Mucosa of descending colon (tissue), 3 donors: ENCODE measurements at places on chromosomes 4 and X. TPM values are rescaled to one million over a fixed set of nuclear protein-coding genes. Genes with fewer than 3 reads are reported as not detected.

- DNase-seq: no peak
Observed at GRCh38 chr4:186826846-186827533, 103.3 kb upstream of the FAT1 start.

The FANCB gene
- 1.3 TPM for total RNA-seq

The SERTM2 gene
- 0.66 TPM for total RNA-seq

GRCh38 chr4:57291911-57292310, 181.7 kb upstream of the IGFBP7 start:
- DNase-seq: no peak

The CSN1S1 gene
- not detected for total RNA-seq

- no peak for DNase-seq
Observed at GRCh38 chr4:187276736-187277408, 553.2 kb upstream of the FAT1 start.

DNA sequence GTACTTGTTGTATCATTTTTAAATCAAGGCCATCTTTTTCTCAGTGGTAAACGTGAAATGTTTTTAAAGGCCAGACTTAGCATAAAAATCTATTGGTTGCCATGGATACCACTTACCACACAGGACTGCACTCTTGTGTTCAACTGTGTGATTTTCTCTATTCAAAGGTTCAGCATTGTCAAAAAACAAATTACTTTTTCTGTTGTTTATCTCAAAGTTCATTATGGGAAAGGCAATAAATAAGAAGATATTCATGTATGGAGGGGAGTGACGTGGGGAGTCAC, 231.0 kb upstream of the GATB start:
- DNase-seq: no peak

DNA sequence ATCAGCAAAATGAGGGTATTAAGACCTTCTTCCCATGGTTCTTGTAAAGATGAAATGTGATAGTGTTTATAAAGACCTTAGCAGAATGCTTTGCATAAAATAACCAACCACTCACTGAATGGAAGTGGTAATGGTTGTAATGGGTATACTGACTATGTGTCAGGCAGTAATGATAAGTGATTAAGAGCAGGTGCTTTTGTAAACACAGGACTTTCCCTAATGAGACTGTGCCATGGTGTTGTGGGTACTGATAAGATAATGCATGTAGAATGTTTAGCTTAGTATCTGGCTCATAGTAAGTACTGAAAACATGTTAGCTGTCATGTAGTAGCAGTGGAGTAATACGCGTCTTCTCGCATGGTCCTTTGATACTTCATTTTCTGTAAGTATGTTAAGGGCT, 6.9 kb downstream of the LSM6 start:
- DNase-seq: no peak

GRCh38 chrX:40543661-40544328, 37.0 kb upstream of the ATP6AP2 start:
- DNase-seq: no peak

DNA sequence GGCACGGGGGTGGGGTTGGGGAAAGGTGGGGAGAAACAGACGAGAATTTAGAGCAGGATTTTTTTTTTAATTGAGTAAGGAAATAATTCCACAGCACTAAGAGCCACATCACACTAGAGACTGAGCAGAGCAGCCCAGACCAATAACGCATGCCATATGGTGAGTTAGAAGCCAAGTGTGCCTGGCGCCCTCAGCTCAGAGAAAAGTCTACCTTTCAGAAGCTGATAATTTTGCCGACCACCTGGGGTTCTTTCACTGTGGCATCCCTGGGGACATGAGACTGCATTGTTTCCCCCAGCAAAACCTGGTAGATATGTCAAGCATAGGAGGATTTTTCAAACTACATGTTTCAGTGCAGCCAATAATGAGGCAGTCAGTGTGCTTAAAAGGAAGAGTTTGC, 516.8 kb downstream of the SMARCA1 start:
- no peak for DNase-seq

DNA sequence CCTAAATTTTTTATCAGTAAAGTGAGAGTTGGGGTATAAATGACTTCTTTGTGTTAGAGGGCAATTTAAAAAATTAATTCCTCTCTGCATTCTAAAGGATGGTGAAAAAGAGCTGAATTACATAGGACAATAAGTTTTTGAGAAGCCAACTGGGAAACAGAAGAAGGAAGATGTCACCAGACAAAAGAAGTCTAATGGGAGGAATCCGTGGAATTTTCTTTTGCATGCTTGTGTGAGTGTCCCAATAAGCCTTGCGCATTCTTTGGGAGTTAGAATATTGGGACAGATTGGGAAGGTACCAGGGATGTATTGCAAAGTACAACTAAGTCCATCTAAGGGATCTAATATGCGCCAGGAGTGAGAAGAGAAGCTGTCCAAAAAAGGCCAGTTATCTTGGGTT, 35.1 kb upstream of the NR3C2 start:
- DNase-seq: no peak

DNA sequence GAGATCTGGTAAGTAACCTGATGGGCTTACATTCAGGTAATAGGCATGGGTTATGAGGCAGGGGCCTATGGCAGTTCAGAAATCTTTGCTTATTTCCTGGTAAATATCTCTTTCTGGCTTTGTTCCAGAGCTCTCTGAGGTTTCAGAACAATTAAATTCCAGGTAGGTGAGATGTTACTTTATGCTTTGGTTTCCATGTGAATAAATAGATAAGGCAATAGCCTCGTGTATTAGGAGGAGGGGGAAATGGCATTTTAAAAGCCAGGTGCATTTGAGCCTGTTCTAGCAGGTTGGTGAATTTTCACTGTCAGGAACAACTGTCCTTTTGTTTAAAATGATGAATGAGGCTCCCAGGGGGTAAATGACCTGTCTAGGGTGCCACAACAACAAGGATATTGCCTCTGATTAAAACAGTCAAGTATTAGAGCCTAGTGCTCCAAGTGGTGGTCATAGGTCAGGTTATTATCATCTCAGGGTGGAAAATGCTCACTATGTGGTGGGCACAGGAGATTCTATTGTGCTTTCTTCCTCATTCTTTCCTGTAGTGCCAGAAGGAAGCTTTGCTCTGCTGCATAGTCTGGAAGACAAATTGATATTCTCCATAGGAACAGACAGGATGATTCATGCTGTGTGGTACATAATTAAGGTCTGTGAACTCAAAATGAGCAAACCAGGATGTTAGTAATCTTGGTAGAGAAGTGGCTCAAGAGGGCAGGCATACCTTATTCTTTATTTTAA, 296.2 kb downstream of the INPP4B start:
- no peak for DNase-seq

GRCh38 chr4:37631551-37631950, 54.6 kb downstream of the RELL1 start:
- no peak for DNase-seq

GRCh38 chr4:111274060-111274459, 651.2 kb upstream of the PITX2 start:
- no peak for DNase-seq

GRCh38 chrX:103002576-103002975, 61.4 kb downstream of the BEX1 start:
- no peak for DNase-seq

The AKAP14 gene
- not detected for total RNA-seq

DNA sequence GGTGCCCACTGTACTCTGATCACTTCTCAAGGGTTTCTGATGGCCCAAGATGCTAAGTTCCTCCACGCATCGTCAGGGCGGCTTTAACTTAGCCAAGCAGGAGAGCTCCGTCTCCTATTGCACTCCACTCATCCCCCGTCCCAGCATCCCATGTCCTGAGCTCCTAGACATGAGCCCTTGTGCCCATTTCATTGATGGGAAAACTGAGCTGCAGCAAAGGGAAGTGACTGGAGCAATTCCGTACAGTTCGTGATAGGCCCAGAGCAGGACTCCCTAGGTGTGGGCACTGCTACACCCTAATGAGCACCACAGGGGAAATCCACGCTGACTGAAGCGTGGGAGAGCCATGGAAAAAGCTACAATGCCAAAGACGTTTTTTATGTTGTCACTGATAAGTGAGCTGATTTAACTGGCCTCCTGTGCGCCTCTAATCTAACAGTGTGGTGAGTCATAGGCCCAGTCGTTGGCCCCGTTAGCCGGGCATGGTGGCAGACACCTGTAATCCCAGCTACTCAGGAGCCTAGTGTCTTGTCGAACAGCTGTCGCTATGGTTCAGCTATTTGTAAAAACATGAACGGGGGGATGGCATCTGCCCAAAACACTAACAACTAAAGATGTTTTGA, 14.9 kb downstream of the NSDHL start:
- DNase-seq: no peak

DNA sequence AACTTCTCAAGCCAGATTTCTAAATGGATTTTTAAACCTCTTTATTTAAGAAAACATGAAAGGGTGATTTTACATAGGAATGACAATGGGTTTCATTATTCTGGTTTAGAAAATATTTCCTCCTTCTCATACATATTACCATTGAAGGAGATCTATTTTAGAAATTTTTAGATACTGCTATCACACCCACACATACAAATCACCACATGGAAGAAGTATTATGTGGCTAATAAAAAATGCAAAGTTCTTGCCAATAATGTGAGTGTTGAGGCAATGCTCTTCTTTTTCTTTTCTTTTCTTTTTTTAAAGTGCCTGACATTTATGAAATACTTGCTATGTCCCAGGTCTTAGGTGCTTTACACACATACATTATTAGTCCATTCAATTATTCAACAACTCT, 6.8 kb downstream of the STAP1 start:
- no peak for DNase-seq

The PCDH11X gene
- total RNA-seq: 0.05 TPM

The USP27X gene
- 4.5 TPM for total RNA-seq

- DNase-seq: no peak
Observed at GRCh38 chr4:152369203-152369901, 166.5 kb downstream of the FBXW7 start.

The EDA2R gene
- total RNA-seq: 1.4 TPM

- DNase-seq: no peak
Observed at GRCh38 chrX:152632445-152633097, 5.1 kb upstream of the GABRQ start.

DNA sequence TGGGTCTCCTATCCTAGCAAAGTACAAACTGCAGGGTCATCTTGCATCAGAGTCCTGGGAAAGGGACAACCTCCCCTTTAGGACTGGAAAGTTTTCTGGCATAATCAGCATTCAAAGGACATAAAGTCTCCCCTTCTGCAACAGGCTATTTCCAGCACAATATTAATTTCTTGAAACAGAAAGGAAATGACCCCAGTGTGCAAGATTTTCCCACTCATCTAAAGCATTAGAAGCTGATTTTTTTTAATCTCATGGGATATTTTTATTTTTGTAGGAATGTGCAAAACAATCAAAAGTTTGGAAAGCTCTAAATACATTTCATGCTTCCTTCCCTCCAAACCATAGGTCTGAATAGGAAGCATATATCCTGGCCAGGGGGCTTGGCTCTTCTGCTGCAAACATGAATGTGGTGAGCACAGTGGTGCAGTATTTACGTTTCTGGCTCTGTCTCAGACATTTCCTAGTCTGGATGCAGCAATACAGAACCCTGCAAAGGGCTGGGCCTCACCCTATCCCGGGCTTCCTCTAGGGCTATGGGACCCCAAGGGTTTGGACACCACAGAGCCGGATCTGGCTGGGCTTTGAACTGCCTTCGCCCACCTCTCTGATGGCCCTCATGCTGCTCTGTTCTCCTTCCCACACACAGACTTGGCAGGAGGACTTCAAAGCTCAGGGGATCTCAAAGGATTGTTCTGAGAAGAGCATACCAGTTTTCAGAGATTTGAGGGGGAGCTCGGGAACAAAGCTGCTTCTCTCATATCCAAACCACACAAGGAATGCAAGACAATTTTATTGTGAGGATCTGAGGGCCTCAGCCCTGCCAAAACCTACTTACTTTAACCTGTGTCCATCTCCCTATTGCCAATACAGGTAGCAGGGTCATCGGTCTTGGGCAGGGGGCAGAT, 64.9 kb downstream of the POLR2B start:
- DNase-seq: no peak

DNA sequence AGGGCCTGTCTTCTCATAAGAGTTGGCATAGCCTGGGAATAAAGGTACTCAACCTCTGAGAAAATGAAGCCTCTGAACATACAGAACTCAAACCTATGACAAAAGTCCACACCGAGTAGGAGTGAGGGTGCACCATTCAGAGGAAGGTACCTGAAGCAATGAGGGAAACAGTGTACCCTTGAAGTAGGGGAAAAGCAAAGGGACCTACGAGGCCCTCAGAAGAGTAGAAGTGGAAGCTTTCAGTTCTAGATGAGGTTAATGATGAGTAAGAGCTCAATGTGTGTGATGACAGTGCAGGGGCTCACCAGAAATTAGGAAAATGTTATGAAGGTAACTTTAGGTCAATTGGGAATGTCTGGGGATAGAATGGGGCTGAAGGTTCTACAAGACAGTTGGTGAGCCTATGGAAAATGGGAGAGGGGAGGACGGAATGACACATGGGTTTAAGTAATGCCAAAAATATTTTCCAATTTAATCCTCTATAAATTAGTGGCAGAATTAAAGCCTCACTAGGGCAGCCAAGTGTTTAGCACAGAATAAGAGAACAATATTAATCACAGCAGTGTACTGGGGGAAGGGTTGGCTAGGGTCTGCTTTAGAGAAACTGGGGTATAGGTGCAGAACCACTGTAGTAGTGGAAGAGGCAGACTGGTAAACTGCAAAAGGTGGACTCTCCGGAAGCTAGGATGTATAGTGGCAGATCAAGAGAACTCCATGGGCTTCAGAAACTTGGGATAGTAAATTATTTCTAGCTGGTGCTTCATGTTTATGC, 39.8 kb downstream of the RAB33A start:
- DNase-seq: no peak

- DNase-seq: no peak
Observed at GRCh38 chrX:51024106-51024696, 113.7 kb downstream of the BMP15 start.

DNA sequence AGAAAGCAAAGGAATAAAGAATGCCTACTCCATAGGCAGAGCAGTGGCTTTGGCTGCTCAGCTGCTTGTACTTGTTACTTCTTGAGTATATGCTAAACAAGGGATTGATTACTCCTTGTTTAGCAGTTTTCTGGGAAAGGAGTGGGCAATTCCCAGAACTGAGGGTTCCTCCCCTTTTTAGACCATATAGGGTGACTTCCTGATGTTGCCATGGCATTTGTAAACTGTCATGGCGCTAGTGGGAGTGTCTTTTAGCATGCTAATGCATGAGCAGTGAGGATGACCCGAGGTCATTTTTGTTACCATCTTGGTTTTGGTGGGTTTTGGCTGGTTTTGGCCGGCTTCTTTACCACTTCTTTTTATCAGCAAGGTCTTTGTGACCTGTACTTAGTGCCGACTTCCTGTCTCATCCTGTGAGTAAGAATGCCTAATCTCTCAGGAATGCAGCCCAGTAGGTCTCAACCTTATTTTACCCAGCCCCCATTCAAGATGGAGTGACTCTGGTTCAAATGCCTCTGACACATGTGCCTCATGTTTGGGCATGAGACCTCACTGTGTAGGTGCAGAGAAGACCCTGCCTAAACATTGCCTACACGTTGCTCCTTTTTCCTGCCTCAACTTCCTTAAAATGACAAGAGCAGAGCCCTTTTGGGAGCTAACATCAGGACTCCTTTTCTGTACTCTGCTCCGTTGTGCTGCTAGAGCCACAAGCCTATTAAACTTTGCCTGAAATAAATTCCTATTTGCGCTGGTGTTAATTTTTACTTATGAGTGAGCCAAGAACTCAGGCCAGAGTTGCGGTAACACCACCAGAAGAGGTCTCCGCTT, 21.0 kb upstream of the UBA6 start:
- no peak for DNase-seq
